ENCODE measurements at places on chromosomes 3 and 15.

- DNase-seq = no peak
Observed at GRCh38 chr15:77040673-77041072, 30.2 kb downstream of the TSPAN3 start.

DNA sequence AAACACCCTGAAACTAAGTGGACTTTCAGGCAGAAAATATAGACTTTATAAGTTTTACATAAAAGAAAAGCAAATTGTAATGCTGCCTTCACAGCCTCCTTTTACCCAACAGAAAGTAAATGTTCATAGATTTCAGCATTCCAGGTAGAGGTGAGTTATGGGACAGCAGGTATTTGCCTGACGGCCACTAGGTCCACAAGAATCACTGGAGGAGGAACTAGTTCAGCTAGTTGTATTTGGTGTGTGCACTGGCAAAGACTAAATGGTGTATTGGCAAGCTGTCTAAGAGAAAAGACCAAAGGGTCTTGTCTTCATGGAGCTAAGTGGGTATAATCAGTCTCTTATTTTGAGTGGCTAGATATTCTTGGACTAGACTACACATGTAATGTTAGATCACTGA lies 34.2 kb downstream of the ZNF654 start:
- DNase-seq = no peak

DNA sequence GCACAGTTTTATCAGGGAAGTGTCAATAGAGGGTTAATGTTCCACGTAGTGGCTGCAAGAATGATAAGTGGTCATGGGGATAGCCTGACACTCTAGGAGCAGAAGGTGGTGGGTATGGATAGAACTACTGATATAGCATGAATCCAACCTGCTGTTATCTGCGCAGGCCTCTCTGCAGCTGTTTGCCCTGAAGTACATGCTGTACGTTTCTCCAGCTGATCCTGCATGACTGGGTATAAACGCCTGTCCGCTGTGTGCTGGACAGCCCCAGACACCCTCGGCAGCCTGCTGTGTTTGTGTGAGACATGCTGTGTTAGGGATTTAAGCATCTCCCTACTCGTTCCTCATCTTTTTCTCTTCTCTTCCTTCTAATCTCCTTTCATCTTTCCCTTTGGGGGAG lies 87.1 kb downstream of the LPP start:
- DNase-seq = no peak

- no peak for DNase-seq
Observed at GRCh38 chr3:5198986-5199731, 11.7 kb downstream of the EDEM1 start.

- no peak for DNase-seq
Observed at GRCh38 chr15:95864467-95864886, 466.0 kb upstream of the NR2F2 start.

DNA sequence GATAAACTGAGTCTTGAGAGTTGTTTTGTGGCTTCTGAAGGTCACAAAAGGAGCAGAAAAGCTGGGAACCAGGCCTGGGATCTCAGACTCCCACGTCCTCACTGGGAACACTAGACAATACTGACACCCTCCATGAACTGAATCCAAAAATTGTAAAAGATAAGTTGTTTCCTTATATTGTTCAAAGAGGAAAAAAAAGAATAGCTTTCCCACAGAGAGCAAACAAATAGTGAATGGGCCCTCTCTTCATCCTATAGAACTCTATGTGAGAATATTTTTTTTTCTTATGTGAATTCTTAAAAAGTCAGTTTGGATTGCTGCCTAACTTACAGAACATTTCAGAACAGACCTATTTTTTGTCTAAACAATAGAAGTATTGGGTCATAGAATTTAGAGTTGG lies 203.5 kb downstream of the MECOM start:
- no peak for DNase-seq

DNA sequence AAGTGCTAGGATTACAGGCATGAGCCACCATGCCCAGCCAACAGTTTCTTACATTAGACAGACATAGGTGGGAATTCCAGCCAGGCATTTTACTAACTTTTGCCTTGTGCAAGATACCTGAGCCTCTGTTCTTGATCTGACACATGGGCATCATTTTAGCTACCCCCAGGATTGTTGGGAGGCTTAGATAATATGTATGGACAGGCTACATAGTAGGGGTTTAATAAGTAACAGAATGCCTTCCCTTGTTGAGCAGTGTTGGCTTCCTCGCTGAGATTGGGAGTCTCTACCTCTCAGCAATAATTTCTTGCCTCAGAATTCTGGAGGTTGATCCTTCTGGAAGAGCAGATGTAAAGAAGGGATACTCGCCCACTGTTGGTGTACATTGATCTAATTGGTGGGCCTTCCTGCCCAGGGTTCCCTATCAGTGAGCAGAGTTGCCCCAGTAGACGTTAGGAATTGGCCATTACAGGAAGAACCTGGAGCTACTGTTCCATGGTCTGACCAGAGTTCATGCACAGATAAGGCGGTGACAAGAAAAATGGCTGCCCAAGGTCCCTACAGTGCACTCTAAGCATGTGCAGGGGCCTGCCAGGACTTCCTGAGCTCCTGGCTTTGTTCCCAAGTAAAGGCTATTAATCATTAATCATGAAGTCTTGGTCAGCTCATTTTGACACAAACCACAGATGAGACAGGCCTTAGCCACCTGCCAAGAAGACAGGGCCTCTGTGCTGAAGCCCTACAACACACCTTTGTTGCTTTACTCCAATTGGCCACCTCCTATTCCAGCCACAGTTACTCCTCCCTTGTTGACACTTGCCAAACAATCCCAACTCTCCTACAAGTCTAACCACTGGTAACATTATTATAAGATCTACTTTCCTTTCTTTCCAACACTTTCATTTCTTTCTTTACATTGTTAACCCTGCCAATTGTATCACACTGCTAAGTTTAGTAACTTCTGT lies 5.0 kb upstream of the IL17RE start:
- no peak for DNase-seq

DNA sequence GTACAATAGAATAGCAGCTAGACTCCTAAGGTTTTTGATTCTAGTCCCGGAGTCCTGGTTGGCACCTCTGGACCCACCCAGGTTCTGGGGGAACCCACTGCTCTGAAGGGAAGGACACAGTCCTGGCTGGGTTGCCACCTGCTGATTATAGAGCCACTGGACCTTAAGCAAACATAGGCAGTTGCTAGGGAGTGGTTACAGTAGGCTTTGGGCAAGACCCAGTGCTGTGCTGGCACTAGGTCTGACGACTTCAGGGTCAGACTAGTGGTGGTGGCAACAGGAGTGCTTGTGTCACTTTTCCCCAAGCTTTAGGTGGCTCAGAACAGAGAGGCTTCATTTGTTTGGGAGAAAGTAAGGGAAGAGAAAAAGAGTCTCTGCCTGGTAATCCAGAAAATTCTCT lies 109.8 kb upstream of the C3orf80 start:
- DNase-seq = no peak

GRCh38 chr3:12299026-12299425 lies 10.2 kb downstream of the PPARG start:
- no peak for DNase-seq

- DNase-seq = no peak
Observed at GRCh38 chr3:55678546-55679216, 191.6 kb upstream of the WNT5A start.

DNA sequence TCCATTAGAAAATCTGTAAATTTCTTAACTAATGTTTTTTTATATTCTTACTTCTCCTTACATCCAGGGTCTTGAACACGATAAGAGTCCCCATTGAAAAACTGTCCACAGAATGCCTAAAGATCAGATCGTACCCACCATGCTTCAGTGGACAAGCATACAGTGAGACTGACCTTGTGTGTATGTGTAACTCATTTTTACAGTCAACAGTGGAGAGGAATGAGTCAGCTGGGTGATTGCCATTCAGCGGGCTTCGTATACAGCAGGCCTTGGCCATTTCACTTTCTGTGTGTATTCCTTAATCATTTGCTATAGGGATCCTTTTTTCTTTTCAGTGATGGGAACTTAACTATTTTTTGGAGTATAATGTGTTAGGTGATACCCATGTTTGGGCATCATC lies 10.6 kb downstream of the PARP14 start:
- no peak for DNase-seq

DNA sequence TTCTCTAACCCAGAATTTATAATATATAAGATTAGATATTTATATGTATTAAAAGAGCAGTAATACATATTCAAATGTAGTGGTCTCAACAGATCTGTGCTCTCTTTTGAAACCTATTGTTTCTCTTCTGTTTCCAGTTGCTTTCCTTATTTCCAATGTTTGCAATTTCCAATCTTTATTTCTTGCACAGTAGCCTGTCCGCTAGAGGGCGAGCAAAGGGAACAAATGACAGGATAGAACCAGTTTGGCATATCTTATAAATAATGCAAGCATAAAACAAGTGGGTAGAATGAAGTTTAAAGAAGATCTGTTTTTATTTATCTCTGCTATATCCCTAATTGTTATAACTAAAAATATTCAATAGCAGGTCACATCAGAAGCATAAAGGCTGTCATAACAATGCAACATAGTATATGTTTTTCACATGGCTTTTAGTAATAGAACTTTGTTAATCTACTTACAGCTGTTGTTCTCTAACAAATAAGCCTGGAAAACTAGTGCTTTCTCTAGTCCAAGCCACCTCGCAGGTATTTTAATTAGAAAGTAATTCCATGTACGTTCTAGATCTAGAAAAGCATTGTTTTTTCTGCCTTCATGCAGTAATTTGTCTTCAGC lies 15.1 kb upstream of the TCAIM start:
- DNase-seq = peak; percentile 35

DNA sequence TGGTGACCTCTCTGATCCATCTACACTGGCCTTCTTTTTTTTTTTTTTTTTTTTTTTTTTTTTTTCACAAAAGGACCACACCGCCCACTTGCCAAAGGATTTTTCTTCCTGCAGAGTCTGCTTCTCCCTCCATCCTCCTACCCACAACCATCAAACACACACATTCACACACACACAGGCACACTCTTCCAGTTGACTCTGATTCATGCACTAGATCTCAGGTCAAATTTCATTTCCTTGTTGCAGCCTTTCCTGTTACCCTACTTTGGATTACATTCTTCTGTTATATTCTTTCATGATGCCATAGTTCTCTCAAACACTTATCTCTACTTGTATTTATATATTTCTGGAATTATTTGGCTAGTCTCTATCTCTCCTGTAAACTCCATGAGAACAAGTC lies 133.9 kb downstream of the STAC start:
- no peak for DNase-seq

GRCh38 chr3:37183375-37183831 lies 9.0 kb upstream of the LRRFIP2 start:
- DNase-seq = peak; percentile 86

DNA sequence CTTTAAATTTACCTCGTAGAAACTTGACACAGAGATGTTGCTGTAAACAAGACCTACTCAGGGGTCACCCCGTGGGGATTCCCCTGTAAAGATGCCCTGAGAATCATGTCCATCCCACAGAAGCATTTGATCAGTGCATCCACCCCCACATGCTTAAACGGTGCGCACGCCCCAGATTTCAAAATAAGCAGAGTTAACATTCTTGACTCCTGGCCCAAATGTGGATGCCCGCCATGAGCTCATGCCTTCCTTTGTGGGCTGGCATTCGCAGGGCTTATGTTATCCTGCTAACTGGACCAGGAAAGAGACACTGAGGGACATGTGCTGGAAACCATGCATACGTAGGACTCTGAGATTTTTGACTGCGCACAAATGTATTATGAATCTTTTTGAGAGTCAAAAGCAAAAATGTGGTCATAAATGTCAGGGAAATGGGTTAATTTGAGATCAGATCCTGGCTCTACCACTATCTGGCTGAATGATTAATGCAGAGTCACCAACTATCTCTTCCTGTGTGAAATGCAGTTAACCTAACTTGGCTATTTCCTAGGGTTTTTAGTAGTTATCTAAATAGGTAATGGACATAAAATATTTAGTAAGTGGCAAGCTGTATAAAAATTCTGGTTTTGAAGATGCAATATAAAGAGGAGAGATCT lies 9.1 kb upstream of the TP63 start:
- no peak for DNase-seq

DNA sequence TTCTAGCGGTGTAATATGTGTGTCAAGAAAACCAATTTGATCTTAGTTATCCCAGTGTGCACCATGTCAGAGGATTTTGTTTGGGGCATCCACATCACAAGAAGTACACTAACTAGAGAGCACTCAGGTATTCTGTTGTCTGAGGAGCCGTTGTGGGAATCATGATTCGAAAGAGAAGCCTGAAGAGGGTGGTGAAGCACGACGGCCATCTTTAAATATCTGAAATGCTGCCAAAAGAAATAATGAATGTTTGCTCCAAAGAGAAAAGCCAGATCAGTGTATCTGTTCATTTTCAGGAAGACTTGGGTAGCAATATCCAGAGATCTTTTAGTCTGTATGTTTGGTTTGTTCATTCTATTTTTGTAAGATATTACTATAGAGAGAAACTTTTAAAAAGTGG lies 180.7 kb downstream of the KLHL25 start:
- no peak for DNase-seq

GRCh38 chr15:58355973-58356372 lies 75.8 kb upstream of the LIPC start:
- no peak for DNase-seq

DNA sequence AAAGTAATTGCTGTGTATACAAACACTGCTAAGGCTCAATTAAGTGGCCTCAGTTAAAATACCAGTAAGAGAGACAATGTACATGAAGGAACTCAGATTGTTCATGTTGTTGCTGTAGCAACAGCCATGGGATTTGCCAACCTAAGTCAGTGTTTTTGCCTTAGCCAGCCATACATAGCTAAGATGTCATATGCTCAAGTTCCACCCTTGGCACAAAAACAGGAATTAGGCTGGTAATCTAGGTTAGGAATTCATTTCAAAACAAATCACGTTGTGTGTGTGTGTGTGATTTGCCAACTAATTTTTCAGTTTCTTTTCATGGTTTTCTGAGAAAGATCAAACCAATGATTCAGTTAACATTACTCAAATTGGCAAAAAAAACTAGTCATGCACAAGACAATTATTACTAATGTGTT lies 143.7 kb upstream of the KCNMB2 start:
- DNase-seq = no peak

GRCh38 chr3:33544126-33544525 lies 103.9 kb upstream of the UBP1 start:
- DNase-seq = no peak

- no peak for DNase-seq
Observed at GRCh38 chr3:46908986-46909534, 31.5 kb downstream of the PTH1R start.

- no peak for DNase-seq
Observed at GRCh38 chr3:52983336-52983807, 62.5 kb downstream of the SFMBT1 start.

- DNase-seq = no peak
Observed at GRCh38 chr15:43547539-43547938, 30.1 kb downstream of the MAP1A start.

- no peak for DNase-seq
Observed at GRCh38 chr3:125645616-125646015, 50.3 kb upstream of the OSBPL11 start.

Measured in Panc1 (cell line).